ENCODE measurements at places on chromosomes 3 and 15.
A peak's percentile ranks its signal among the peaks of the same experiment; 100 is the strongest.

- DNase-seq: no peak
Observed at GRCh38 chr15:64934023-64934422, 22.3 kb downstream of the ANKDD1A start.

GRCh38 chr3:67947808-67948508 lies 293.5 kb upstream of the SUCLG2 start:
- DNase-seq: peak; percentile 80

DNA sequence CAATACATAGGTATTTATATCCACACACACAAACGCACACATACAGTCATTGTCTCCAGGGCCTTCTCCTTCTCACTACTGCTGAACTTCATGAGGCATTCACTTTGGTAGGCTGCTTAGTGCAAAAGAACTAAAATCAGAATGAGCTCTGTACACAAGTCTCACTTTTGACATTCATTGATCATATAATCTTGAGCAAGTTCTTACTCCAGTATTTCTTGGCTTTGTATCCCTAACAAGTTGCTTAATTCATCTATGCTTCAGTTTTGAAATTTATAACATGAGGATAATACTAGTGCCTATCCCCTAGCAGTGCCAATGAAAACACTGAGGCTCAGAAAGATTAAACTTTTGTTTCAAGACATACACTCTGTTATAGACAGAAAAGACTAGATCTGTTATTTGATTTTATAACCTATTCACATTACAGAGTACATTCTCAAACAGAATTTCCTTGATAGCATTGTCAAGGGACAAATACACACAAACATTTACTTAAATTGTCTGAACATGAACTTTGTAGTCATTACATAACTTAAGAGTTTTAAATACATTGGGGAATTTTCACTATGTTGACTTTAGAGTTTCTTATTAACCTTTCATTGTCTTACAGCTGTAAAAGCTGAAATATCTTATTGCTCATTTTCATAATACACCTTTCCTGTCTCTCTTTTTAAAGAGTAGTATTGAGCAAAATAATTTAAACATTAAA lies 55.0 kb upstream of the SI start:
- no peak for DNase-seq

DNA sequence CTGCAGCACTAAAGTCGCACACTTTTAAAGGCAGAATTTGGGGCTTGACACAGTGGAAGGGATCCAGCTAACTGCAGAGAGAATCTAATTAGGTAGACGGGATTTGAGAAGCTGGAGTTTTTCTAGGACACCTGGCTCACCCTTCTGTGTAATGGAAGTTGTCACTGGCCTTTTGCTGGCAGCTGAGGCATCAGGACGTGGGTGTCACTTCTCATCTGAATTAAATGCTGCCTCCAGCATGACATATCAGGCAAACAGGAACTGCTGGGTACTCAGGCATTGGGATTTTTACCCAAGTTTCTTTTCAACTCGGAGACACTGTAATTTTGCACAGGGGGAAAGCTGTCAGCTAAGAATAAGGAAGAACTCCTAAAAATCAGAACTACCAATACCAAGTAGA lies 861.9 kb upstream of the ARPP21 start:
- no peak for DNase-seq

DNA sequence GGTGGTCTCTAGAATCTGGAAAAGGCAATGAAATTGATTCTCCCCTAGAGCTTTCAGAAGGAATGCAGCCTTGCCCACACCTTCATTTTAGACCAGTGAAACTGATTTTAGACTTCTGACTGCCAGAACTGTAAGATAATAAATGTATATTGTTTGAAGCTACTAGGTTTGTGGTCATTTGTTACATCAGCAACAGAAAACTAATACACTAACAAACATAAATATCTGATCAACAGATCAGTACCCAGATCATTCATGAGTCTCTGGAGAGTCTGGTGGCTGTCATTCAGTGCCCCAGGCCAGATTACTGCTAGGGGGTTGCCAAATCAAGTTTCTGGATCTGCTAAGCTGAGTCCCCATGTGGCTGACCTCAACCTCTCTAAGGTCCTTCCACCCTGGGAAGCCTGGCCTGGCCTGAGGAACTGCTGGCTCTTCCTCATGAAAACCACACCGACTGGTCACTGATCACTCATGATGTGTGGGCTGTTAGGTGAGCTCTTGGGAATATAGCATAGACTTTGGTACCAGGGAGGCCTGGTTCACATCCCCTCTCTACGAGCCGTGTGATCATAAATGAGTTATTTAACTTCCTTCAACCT lies 11.1 kb upstream of the LACTB start:
- DNase-seq: no peak

GRCh38 chr15:84761607-84762131 lies 13.3 kb downstream of the ZNF592 start:
- DNase-seq: no peak

Data from NT2/D1 (cell line).